ENCODE measurements at places on chromosomes 7 and 10.

- no peaks in the 10 kb centered on the region for H3K27me3 ChIP-seq
- no peak overlapping the region for H3K27ac ChIP-seq
- no peak overlapping the region for H3K4me3 ChIP-seq
- no peaks in the 10 kb centered on the region for H3K4me1 ChIP-seq
- H3K36me3 ChIP-seq, result peaks cover 54% of the 10 kb centered on the region
- DNase-seq, result no peak
Observed at GRCh38 chr7:6650521-6651011, 13.4 kb downstream of the ZNF316 start.

GRCh38 chr10:62721687-62722086, 82.8 kb upstream of the ADO start:
- H3K36me3 ChIP-seq, result no peaks in the 10 kb centered on the region
- no peak overlapping the region for H3K4me3 ChIP-seq
- H3K4me1 ChIP-seq, result peaks cover 17% of the 10 kb centered on the region

DNA sequence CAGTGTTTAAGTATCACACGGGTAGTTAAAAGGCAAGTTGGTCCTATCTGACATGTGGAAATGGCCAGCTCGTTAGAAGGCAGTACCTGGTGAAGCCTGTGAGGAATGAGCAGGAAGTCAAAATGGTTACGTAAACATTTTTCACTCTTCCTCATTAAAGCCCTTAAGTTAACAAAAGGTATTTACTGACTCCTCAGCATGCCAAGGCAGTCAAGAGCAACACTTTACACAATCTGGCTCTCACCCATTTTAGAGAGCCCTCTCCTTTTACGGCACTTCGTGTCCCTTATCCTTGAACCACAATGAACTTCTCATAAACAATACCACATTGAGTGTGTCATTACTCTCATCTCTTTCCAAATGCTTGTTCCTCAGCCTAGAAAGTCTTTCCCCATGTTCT, 11.0 kb upstream of the RSBN1L start:
- peaks cover 6% of the 10 kb centered on the region for H3K4me1 ChIP-seq
- no peak overlapping the region for H3K27ac ChIP-seq
- DNase-seq, result no peak
- H3K27me3 ChIP-seq, result no peaks in the 10 kb centered on the region
- H3K4me3 ChIP-seq, result no peak overlapping the region

DNA sequence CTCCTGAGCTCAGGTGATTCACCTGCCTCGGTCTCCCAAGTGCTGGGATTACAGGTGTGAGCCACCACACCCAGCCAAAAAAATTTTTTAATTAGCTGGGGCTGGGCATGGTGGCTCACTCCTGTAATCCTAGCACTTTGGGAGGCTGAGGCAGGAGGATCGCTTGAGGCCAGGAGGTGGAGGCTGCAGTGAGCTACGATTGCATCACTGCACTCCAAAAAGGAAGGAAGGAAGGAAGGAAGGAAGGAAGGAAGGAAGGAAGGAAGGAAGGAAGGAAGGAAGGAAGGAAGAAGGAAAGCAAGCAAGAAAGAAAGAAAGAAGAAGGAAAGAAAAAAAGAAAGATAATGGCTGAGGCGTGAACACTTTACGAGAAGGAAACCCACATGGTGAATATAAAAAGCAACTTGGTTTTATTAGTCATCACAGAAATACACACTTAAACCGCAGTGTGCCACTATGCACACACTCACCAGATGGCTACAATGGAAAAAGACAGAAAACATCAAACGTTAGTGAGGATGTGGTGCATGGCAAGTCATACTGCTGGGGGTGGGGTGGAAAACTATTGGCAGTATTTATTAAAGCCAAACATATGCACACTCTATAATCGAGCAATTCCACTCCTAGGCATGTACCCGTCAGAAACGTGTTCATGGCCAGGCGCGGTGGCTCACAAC, 4.4 kb upstream of the CCL26 start:
- DNase-seq, result no peak
- no peak overlapping the region for H3K27ac ChIP-seq
- H3K36me3 ChIP-seq, result no peaks in the 10 kb centered on the region
- no peaks in the 10 kb centered on the region for H3K27me3 ChIP-seq
- no peaks in the 10 kb centered on the region for H3K4me1 ChIP-seq

DNA sequence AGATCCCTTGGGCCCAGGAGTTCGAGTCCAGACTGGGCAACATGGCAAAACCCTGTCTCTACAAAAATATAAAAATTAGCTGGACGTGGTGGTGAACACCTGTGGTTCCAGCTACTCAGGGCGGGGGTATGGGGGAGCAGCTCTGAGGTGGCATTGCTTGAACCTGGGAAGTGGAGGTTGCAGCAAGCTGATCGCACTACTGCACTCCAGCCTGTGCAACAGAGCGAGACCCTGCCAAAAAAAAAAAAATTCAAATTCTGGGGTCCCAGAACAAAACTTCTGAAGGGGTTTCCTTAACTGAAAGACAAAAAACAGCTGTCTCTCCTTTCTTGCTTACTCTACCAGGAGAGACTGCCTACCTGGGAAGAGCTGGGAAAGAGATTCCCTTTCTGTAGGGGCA, 27.0 kb downstream of the DNMBP start:
- no peak for DNase-seq
- H3K4me1 ChIP-seq, result peaks cover 3% of the 10 kb centered on the region
- H3K4me3 ChIP-seq, result no peak overlapping the region
- no peaks in the 10 kb centered on the region for H3K27me3 ChIP-seq

- H3K27me3 ChIP-seq, result no peaks in the 10 kb centered on the region
- no peak for DNase-seq
- H3K4me1 ChIP-seq, result no peaks in the 10 kb centered on the region
- no peak overlapping the region for H3K4me3 ChIP-seq
- H3K36me3 ChIP-seq, result no peaks in the 10 kb centered on the region
Observed at GRCh38 chr10:126420567-126421300, 32.5 kb upstream of the ADAM12 start.

DNA sequence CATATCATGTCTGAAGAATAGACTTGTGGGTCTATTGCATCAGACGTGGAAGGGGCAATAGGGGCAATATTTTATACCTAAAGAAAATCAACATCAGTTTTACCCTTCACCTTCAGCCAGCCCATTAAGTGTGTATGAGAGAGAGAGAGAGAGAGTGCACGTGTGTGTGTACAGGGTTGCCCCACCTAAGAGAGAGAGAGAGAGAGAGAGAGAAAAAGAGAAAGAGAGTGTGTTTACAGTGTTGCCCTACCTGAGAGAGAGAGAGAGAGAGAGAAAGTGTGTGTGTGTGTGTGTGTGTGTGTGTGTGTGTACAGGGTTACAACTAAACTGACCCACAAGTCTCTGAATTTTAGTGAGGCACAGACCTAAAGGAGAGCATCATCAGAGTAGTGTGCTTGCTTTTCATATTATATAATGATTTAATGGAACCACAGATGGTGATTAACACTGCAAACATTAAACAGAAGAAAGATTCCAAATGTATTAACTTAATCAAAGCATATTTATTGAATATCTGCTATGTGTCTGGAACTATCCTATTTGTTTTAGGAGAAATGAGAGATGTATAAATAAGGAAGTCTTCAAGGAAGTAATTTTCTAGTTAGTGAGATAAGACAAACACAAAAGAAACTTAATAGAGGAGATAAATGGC, 66.8 kb downstream of the CD36 start:
- no peaks in the 10 kb centered on the region for H3K27me3 ChIP-seq
- no peaks in the 10 kb centered on the region for H3K4me1 ChIP-seq
- no peaks in the 10 kb centered on the region for H3K36me3 ChIP-seq
- no peak for DNase-seq
- H3K27ac ChIP-seq, result no peak overlapping the region
- no peak overlapping the region for H3K4me3 ChIP-seq

- DNase-seq, result no peak
- peaks cover 9% of the 10 kb centered on the region for H3K4me1 ChIP-seq
- no peaks in the 10 kb centered on the region for H3K27me3 ChIP-seq
Observed at GRCh38 chr7:37488163-37488764, 39.6 kb upstream of the ELMO1 start.

GRCh38 chr7:157412491-157413180, 75.8 kb downstream of the DNAJB6 start:
- H3K27me3 ChIP-seq, result no peaks in the 10 kb centered on the region
- peaks cover 4% of the 10 kb centered on the region for H3K4me1 ChIP-seq
- no peak for DNase-seq

DNA sequence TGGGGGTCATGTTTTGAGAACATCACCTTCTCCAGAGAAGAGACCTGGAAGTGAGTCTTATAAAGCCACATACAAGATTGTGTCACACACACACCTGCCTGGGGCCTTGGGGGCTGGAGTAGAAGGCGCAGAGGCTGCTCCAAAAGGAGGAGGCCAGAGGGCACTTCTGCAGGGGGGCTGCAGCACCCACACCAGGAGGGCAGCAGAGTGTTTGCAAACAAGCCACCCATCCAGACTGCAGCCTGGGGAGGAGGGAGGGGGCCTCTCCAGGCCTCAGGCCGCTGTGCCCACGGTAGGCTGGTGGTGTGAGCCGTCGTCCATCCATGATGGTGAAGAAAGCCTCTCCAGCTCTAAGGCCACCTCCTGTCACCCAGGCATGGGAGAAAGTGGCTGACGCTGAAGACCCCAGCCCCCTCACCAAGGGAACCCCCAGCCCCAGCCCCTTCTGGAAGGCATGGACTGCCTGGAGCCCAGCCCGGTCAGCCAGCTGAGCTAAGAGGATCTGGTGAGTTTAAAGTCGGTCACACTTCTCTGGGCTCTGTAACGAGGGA, 77.5 kb downstream of the FOXL3 start:
- DNase-seq, result no peak
- no peaks in the 10 kb centered on the region for H3K27me3 ChIP-seq
- H3K4me3 ChIP-seq, result no peak overlapping the region
- H3K36me3 ChIP-seq, result no peaks in the 10 kb centered on the region
- no peaks in the 10 kb centered on the region for H3K4me1 ChIP-seq

DNA sequence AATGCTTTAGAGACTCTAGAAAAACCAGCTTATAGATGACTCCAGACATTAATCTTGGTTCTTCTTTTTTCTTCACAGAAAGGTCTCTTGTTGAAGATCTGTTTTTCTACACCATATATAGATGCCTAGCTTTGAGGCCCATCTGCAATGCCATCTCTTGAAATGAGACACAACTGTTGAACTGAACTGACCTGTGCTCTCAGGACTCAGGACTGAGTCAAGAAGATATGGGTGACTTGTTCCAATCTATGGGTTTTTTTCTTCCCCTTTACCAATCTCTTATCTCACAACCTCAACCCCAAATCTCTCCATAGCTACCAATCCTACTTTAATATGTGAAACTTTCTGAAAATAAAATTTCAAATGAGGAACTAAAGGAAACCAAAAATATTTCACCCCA, 194.7 kb downstream of the SNX13 start:
- H3K4me1 ChIP-seq, result no peaks in the 10 kb centered on the region
- no peak overlapping the region for H3K4me3 ChIP-seq
- H3K36me3 ChIP-seq, result no peaks in the 10 kb centered on the region
- no peak overlapping the region for H3K27ac ChIP-seq

GRCh38 chr10:33325929-33326328, 8.5 kb downstream of the NRP1 start:
- DNase-seq, result no peak
- no peak overlapping the region for H3K27ac ChIP-seq
- H3K36me3 ChIP-seq, result peaks cover 100% of the 10 kb centered on the region
- H3K27me3 ChIP-seq, result no peaks in the 10 kb centered on the region

DNA sequence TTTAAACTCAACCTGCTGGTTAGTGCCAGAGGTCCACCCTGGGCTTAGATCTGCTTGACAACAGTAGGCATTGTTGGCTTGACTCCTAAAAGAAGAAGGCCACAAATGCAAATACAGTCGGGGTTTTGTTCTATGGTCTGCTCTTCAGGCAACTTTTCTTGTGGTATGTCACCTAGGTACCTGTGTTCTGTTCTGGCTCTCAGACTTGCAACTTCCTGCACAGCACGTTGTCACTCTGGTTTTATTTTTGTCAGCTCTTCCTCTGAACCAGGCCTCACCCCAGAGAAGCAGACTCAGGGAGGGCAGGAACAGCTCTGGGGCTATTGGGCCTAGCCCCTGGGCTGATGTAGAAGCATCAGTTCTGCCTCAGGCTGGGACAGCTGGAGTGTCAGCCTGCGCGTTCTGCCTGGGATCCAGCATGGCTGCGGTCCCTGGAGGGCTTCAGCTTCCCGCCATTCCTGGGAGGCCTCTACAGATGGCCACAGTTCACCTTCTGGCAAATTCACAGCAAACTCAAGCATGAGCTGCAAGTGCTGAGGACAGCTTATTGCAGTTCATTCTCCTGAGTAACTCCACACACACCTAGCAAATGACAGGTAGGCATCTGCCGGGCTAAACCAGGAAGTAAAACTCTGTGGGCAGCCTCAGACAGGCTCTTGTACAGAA, 11.0 kb upstream of the PDCD4 start:
- no peaks in the 10 kb centered on the region for H3K36me3 ChIP-seq
- no peak overlapping the region for H3K4me3 ChIP-seq
- peaks cover 20% of the 10 kb centered on the region for H3K4me1 ChIP-seq
- H3K27me3 ChIP-seq, result no peaks in the 10 kb centered on the region
- no peak overlapping the region for H3K27ac ChIP-seq

DNA sequence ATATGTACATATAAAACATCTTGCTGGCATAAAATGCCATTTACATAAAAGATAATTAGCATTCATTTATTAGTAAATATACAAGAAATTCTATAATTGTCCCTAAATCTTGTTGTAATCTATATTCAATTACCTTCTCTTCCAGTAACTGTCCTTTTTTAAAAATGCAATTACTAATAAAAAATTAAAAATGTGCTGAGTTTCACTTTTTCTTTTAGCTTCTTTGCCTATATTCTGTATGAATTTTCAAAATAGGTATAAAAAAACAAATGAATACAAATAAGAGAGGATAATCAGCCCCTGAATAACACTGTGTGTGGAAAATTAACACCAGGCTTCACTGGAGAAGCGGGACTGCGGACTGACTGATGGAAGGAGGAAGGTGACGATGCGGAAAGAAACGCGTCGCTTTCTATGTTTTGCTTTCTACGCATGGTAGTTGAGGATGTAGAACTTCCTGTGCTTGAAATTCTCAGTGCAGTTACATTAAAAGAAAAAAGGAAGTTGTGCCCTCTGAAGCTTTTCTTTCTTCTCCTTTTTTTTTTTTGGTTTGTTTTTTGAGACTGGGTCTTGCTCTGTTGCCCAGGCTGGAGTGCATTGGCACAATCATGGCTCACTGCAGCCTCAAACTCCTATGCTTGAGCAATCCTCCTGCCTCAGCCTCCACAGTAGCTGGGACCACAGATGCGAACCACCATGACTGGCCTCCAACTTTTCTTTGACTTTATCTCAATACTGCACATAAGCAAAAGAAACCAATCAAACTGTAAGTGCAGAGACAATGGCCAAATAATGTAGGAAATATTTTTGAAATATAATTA, 7.4 kb upstream of the ZMYND11 start:
- no peaks in the 10 kb centered on the region for H3K36me3 ChIP-seq
- H3K4me1 ChIP-seq, result peaks cover 2% of the 10 kb centered on the region
- no peak overlapping the region for H3K4me3 ChIP-seq
- H3K27ac ChIP-seq, result no peak overlapping the region
- no peak for DNase-seq
- H3K27me3 ChIP-seq, result no peaks in the 10 kb centered on the region

Data from neuronal stem cell (in vitro differentiated cells).